ENCODE measurements at places on chromosomes 1 and 21. TPM values are rescaled to one million over a fixed set of nuclear protein-coding genes. Genes with fewer than 3 reads are reported as not detected.

C1orf226 gene
- under 0.01 TPM for total RNA-seq

CFHR3 gene
- total RNA-seq: not detected

C8A gene
- not detected for total RNA-seq

C1orf115 gene
- 92.7 TPM for total RNA-seq

DNALI1 gene
- total RNA-seq: 0.20 TPM

ZNF683 gene
- not detected for total RNA-seq

ERG gene
- total RNA-seq: 50.8 TPM

HSD3B2 gene
- total RNA-seq: not detected

XCL1 gene
- total RNA-seq: not detected

CA6 gene
- total RNA-seq: not detected

IGFN1 gene
- total RNA-seq: not detected

OR10J1 gene
- not detected for total RNA-seq

ESPN gene
- 0.65 TPM for total RNA-seq

TRAPPC10 gene
- total RNA-seq: 14.6 TPM

ASTN1 gene
- not detected for total RNA-seq

AGTRAP gene
- total RNA-seq: 38.5 TPM

COL8A2 gene
- total RNA-seq: 1.6 TPM

RHD gene
- 0.20 TPM for total RNA-seq

KCNA3 gene
- not detected for total RNA-seq

PLPPR4 gene
- not detected for total RNA-seq

CFAP107 gene
- total RNA-seq: not detected

LCE3D gene
- not detected for total RNA-seq

TTC22 gene
- total RNA-seq: not detected

RNF223 gene
- total RNA-seq: not detected

RGS16 gene
- 0.65 TPM for total RNA-seq

KRTAP12-2 gene
- total RNA-seq: not detected

CITED4 gene
- total RNA-seq: 3.9 TPM

TEX38 gene
- total RNA-seq: under 0.01 TPM

PLCH2 gene
- total RNA-seq: under 0.01 TPM

MYCL gene
- total RNA-seq: 0.44 TPM

KCNQ4 gene
- total RNA-seq: not detected

CELA3B gene
- total RNA-seq: not detected

OR2T2 gene
- not detected for total RNA-seq

PTPN22 gene
- under 0.01 TPM for total RNA-seq

OR2L2 gene
- not detected for total RNA-seq

CD52 gene
- total RNA-seq: not detected

GSTM1 gene
- total RNA-seq: not detected

GPA33 gene
- not detected for total RNA-seq

IER5 gene
- 14.1 TPM for total RNA-seq

NTNG1 gene
- not detected for total RNA-seq

PBX1 gene
- total RNA-seq: 0.99 TPM

BOLA1 gene
- total RNA-seq: 5.4 TPM

MECR gene
- 15.5 TPM for total RNA-seq

CYP4B1 gene
- not detected for total RNA-seq

SHISA4 gene
- 7.4 TPM for total RNA-seq

PRR9 gene
- total RNA-seq: not detected

CD1E gene
- total RNA-seq: not detected

CRYZL1 gene
- total RNA-seq: 18.7 TPM

FAM72C gene
- 0.20 TPM for total RNA-seq
